Omental fat pad (tissue), 4 donors: ENCODE measurements at places on chromosomes 1 and 21. TPM values are rescaled to one million over a fixed set of nuclear protein-coding genes. Genes with fewer than 3 reads are reported as not detected.

The CLDN14 gene
- not detected for total RNA-seq

DNA sequence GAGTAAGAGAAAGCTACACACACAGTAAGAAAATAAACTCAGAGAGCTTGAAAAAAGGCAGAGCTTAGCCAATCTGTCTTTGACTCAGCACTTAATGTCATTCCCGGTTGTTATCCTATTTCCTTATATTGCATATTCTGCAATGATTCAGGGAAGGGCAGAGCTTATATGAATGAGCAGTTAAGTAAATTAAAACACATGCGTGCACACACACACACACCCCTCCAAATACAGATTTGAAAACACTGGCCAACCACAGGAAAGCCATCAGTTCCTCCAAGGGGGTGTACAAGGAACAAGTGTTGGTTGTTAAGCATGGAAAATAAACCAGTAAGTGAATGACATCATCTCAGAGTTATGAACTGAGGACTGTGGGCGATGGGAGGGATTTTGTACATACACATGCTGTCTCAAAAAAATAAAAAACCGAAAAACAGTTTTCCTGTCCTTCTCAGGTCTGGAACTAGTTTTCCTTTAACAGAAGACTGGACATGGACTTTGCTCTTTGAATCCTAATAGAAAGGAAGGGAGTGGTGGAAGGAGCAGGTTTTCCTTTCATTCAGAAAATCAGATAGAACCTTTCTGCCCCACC, 1.0 kb downstream of the IQGAP3 start:
- no peak for DNase-seq

- no peak for DNase-seq
Observed at GRCh38 chr1:31977385-31978131, 36.1 kb upstream of the KHDRBS1 start.

GRCh38 chr1:19070891-19071621, 114.6 kb upstream of the IFFO2 start:
- DNase-seq = no peak

DNA sequence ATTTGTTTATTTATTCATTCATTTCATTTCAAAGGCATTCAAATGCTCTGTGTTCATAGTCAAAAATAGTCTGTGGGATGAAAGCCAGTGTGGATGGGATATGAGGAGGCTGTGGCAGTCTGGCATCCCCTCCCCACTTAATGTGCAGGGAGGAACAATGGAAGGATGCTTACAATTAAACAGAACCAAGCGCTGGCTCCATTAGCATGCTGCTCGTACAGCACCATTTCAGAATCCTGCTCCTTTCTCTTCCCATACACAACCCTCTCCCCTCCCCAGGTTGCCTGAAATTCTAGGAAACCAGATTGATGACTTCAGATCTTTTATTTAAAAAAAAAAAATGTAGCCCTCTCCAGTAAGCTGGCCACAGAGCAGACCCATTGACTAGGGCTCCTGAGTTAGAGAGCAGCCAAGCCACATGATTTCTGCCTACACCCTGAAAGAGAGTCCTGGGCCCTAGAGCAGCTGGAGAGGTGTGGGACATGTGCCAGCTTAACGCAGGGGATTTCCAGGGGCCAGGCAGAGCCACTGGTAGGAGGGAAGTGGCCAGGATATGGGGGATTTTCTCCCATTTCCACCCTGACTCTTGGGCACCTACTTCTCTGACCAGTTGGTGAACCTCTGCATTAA, 205.2 kb downstream of the ASTN1 start:
- DNase-seq = no peak

The ZNF124 gene
- 18.6 TPM for total RNA-seq

The LGR6 gene
- not detected for total RNA-seq

GRCh38 chr1:245698860-245699259, 544.1 kb downstream of the KIF26B start:
- DNase-seq = no peak

- no peak for DNase-seq
Observed at GRCh38 chr1:27086026-27086425, 68.9 kb downstream of the SLC9A1 start.

DNA sequence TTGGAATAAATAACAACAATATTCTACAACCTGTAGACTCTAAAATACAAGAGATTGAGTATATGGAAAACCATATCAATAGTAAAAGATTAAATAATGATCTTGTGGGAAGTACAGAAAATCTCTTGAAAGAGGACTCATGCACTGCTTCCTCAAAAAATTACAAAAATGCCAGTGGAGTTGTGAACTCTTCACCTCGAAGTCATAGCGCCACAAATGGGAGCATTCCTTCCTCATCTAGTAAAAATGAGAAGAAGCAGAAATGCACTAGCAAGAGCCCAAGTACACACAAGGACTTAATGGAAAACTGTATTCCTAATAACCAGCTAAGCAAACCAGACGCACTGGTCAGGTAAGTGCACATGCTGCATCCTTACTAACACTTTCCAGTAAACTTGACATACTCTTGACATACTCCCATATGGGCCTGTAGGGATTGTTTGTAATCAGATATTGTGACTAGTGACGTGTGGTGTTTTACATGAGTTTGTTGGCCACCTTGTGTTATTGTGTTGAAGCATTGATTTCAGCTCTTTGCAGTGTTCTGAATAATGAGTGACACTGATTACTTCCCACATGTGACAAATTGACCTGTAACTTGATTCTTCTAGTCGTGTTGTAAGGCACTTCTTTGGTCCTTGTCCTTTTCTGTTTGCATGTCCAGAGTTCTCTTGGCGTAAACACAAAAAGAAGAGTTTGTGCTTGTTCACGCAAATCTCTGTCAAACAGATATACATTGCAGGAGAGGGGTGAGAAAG, 28.0 kb downstream of the MACO1 start:
- no peak for DNase-seq

DNA sequence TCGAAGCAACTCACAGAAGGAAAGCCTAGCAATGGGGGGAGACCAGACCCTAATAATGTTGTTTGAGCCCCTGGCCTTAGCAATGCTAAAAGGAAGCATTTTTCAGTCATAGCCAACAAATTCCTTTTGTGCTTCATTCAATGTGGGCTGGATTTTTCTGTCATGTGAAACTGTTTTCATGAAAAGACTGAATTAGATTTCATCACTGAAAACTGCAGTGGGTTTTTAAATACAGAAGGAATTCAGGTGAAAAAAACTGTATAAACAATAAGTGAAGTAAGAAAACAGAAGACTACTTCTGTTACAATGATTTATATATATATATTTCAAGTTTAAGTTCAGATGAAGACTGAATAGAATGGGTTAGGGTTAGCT, 204.8 kb downstream of the SMYD3 start:
- no peak for DNase-seq

The ERVH48-1 gene
- total RNA-seq = not detected

DNA sequence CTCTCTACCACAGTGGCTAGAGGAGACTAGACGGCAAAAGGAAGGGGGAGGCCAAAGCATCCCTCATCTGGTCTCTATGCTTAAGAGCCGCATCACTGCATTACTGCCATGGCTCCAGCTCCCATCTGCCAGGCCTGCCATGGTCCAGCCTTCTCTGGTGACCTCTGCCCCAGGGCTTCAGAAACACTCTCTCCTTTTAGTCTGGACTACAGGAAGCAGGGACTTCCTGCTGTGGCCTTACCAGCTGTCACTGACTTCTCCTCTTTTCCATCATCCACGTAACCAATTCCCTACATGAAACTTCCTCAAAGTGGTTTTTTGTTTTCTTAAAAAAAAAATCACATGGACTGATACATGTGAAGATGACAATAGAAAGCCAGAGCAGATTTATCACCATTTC, 323.1 kb upstream of the NFIA start:
- no peak for DNase-seq

The KCNE1 gene
- total RNA-seq = 14.8 TPM

DNA sequence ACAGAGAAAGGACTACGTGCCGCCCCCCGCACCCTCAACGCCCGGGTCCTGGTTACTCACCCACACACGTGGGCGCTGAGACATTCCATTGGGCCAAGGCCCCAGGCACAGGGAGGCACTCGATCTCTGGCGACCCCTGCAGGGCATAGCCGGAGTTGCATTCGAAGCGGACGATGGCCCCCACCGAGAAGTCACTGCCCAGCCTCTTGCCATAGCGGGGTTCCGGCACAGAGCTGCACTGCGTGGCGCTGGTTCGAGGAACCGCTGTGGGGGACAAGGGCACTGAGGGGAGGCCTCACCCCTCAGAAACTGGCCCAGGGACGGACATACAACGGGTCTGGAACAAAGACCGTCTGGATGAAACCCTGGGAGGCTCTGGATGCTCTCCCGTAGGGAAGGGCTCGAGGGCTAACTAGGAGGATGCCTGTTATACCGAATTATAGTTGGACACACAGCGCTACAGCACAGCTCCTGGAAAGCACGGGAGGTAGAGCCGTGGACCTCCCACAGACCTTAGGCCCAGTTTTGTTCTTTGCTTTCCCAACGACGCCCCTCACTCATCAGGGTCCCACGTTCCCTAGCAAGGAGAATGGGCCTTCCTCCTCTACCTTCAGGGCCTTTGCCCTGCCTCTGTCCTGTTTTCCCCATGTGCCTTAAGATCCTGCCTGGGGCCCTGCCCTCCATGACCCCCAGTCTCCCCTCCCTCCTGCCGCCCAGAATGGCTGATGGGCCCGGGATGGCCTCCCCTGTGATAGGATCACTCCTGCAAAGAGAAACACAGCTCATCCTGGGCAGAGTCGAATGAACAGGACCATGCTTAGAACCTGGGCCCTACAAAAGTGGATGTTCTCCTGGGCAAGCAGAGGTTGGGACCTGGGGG, 152.8 kb downstream of the ZSCAN20 start:
- no peak for DNase-seq

- no peak for DNase-seq
Observed at GRCh38 chr1:109299558-109300343, 7.1 kb downstream of the MYBPHL start.

GRCh38 chr1:68016381-68016780, 34.0 kb downstream of the DIRAS3 start:
- no peak for DNase-seq

GRCh38 chr1:3852091-3852490, 4.9 kb downstream of the CEP104 start:
- no peak for DNase-seq

DNA sequence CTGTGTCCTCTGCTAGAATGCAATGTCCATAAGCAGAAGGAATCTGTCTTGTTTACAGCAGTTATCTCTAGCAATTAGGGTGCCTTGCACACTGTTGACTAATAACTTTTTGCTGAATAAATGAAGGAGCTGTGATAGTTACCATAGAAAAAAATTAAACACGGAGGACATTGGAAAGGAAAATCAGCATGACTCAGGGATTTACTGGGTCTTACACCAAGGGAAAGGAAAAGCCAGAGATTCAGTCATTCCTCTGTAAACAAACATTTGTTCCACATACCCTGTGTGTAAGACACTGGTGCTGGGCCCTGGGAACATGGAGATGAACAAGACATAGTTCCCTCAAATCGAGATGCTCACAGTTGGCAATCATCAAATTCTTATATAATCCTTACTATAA, 183.3 kb downstream of the PTGER3 start:
- no peak for DNase-seq

GRCh38 chr1:36327421-36328087, 4.1 kb upstream of the EVA1B start:
- no peak for DNase-seq

DNA sequence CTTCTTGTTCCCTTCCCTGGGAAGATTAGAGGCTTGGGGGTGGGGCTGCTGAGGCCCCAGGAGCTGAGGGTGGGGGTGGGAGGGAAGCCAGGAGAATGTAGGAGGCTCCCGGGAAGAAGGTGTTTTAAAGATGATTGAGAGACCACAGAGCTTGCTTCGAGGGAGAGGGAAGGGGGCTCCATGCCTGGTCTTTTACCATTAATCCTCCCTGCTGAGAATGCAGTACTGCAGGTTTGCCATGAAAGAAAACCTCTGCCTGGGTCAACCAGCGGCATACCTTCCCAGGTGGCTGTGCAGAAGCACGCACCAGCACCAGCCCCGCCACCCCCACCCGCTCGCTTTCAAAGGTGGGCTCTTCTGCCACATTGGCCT, 15.4 kb downstream of the ABCA4 start:
- no peak for DNase-seq

DNA sequence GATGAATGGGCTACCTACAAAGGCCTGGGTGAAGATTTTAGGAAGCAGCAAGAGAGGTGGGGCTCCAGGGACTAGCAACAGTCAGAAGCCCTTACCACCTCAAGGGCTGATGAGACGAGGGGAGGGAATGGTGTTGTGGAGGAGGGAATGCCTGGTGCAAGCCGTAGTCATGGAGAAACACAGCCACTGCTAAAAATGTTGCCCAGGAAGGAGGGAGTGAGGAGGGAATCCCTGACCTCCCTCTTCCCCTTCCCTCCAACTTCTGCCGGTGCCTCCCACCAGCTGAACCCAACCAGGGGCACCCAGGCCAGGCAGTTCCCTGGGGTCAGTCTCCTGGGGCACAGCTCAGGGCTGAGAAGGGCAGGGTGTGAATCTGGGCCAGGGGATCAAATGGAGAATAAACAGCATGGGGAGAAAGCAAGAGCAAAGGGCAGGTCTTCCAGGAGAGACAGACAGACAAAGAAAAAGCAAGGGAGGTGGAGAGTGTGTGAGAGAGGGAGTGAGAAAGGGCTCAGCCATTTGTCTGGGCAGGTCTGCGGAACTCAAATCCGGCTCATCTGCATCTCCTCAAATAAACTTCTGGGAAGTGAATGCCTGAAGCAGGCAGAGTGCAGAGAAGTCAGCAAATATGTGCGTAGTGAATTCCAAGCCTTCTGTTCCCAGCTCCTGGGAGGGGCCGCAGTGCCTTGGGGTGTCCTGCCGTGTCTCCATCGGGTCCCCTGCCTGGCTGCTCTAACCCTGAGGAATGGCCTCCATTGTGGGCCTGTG, 27.1 kb upstream of the POU3F1 start:
- no peak for DNase-seq

GRCh38 chr1:188715566-188715965, 1762.1 kb downstream of the BRINP3 start:
- no peak for DNase-seq

The ACOT7 gene
- 7.4 TPM for total RNA-seq

GRCh38 chr1:159945483-159946241, at the start of gene IGSF9:
IGSF9 (minus strand) TSS chr1:159945613; CDS start chr1:159943454, 2,159 bp downstream.
- no peak for DNase-seq

GRCh38 chr1:17377325-17377953, 5.4 kb downstream of the PADI6 start:
- DNase-seq = no peak

DNA sequence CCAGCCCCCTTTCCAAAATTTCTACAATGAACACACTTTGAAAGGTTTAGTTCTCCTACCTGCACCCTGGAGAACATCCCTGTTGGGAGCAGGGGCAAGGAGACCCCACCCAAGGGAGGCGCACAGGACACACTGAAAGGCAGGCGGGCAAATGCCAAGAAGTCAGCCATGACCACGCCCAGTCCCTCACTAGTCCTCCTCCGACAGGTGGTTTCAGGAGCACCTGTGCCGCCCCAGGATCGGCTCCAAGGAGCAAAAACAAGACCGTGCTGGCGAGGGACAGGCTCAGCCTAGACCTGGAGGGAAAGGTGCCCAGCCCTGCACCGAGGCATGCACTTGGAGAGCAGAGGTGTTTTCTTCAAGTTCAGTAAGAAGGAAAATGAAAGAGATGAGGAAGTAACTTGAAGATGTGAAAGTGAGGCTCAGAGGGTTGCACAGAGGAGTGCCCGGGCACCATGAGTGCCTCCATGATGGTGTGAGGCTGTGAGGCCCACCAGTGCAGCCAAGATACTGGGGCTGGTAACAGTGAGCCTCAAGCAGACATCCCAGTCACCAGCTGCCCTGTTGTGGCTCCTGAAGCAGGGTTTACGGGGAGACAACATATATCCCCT, 19.6 kb upstream of the NADK start:
- DNase-seq = no peak

The A3GALT2 gene
- total RNA-seq = not detected

- DNase-seq = no peak
Observed at GRCh38 chr1:225921734-225922709, 2.0 kb downstream of the PYCR2 start.

The ZP4 gene
- total RNA-seq = not detected
